ENCODE measurements at places on chromosomes 11 and 22.

DNA sequence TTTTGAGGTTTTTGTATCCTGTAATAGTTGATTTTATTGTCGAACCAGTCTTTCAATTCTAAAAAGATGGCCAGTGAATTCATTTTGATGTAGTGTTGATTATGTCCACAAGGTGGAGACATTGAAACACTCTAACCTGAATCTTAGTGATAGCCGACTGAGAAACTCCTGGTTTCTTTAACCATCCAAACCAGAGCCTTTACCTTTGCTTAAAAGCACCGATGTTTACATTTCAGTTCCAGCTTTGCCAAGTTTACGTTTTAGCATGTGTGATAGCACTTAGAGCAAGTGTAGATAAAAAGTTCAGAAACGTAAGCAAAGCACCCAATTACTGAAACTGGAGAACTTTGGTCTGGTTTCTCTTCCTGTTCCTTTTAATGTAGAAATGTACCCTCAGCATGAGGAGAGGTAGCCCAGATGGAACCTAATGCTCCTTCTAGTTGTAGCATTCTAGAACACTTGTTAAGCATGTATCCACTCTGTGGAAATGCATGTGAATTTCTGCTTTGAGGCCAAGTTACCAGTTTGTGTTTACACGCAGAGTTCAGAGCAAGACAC, 208.6 kb downstream of the DBX1 start:
- DNase-seq: no peak

DNA sequence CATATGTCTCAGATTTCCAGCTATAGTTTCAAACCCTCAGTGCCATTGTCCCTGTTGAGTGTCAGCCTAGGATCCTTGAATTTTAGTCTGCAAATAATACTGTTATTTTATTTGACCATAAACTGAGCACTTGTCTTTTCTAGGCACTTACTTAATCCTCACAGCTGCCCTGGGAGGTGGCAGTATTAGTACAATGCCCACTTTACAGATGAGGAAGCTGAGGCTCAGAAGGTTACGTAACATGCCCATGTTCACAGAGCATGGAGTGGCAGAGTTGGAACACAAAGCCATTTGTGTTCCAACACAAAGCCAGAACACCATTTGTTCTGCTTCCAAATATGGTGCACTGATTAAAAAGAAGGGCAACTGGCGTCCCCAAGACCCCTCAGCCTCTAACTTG, 38.2 kb upstream of the ALX4 start:
- no peak for DNase-seq

DNA sequence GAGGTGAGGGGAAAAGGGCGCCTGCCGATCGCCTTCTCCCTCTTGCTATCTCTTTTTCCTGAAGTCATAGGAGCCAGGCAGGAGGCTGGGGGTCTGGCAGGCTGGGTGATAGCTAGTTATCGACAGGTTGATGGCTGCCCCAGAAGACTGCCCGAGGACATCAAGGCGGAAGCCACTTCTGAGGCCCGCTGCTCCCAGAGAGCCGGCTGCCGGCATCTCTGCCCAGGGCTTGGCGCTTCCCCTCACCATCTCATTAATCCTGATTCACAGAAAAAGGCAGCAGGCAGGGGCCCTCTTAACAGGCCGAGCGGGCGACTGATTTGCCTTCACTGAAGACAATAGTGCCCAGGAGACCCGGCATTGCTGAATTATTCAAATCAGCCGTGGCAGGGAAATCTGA, 124.2 kb downstream of the MIAT start:
- DNase-seq: no peak

GRCh38 chr11:68370211-68371111, 58.1 kb downstream of the LRP5 start:
- DNase-seq: no peak

GRCh38 chr11:100575860-100576717, 111.0 kb upstream of the ARHGAP42 start:
- DNase-seq: no peak

DNA sequence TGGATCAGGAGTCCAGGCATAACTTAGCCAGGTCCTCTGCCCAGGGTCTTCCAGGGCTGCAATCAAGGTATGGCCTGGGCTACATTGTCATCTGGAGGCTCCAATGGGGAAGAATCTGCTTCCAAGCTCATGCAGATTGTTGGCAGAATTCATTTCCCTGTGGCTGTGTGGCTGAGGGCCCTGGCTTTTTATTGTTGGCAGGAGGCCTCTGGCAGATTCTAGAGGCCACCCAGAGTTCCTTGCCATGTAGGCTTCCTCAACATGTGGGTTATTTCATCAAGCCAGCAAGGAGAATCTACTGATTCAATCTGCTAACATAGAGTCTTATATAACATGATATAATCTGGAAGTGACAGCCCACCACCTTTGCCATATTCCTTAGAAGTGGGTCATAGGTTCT, 16.4 kb upstream of the EP300 start:
- no peak for DNase-seq

GRCh38 chr11:113884361-113884836, 9.0 kb upstream of the USP28 start:
- no peak for DNase-seq

DNA sequence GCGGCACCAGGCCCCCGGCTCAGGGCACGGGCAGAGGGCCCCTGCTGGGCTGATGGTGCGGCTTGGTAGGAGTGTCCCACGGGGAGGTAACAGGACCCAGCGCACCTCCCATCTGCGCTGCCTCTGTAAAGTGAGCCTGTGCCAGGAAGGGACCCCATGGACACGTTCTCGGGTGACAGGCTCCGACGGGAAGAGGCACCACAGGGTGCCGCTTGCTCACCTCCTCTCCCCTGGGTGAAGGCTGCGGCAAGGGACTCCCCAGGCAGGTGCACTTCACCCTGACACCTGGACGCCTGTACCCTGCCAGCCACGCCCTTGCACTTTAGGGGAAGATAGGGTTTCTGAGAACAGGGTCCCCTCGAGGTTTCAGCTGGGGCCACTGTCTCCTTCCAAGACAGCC, 48.1 kb downstream of the SHANK2 start:
- no peak for DNase-seq

- DNase-seq: no peak
Observed at GRCh38 chr22:42630901-42631602, 9.3 kb downstream of the ATP5MGL start.

DNA sequence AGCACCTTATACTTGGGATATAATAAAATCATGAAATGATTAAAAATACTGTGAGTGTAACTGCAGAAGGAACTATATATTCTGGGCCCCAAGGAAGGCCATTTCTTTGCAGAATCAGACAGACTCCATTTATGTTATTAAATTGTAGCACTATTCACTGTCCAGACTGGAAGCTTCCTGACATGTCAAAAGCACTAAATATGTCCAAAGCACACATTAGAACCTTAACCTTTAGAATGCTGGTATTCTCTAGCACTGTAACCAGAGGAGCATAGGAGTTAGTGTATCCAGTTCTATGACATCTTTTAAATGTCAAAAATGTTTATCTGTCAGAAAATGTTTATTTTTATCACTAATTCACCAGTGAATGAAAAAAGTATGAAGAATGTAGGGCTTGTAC, 246.9 kb downstream of the CADM1 start:
- no peak for DNase-seq

GRCh38 chr11:134150195-134150903, 73.4 kb downstream of the NCAPD3 start:
- no peak for DNase-seq

DNA sequence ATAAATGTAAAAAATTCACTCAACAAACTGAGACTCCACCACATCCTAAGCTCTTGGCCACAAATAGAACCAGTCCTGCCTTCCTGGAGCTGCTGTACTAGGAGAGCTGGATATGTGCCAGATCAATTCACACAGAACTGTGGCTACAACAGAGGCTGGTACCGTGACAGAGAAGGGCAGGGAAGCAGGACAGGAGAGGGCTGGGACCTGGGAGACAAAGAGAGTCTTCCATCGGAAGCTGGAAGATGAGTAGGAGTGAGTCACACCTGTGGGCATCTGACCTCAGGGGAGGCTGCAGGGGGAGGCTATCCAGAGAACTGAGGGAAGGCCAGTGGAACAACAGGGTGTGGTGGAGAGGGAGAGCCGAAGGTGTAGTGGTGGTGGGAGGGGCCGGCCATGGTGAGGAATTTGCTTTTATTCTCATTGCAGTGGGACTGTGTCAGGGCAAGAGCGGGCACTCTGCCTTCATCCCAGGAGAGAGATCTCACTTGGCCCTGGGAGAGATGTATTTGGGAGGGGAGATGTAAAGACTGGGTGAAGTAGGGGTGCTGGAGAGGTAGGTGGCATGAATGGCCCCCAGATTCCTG, 1.9 kb upstream of the LTBP3 start:
- no peak for DNase-seq

DNA sequence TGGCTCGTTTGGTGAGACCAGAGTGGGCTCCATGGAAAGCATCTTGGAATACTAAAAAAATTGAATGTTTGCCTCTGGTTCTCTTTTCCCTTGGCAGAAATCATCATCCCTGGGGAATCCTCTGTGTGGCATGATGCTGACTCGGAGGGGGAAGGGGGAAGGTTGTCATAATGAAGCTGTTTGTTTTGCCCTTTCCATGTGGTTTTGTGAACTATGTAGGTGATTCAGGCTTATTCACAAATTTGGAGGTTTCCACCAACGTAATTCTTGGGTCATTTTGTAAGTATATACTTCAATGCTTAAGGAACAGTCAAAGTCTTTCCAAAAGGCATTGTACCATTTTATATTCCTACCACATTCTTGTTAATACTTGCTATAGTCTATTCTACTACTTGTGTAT, 754.0 kb upstream of the FAT3 start:
- DNase-seq: no peak

- no peak for DNase-seq
Observed at GRCh38 chr11:70761094-70761907, 363.0 kb downstream of the CTTN start.

DNA sequence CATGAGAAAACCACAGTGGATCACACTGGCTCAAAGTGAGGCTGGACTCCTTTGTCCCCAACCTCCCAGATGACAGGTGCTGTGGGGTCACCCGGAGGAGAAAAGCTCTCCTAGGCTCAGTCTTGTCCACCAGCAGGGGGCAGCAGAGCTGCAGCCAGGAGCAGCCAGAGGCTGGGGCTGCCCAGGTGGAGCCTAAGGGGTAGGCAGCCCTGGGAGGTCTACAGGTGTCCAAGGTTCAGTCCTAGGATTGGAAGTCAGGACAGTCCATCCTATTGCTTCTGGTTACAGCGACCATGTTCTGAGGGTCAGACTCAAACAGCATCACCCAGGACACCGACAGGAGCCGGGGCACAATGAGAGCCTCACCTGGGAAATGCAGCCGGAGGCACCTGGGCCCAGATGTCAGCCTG, 77.6 kb upstream of the IGLL5 start:
- DNase-seq: peak; percentile 62

DNA sequence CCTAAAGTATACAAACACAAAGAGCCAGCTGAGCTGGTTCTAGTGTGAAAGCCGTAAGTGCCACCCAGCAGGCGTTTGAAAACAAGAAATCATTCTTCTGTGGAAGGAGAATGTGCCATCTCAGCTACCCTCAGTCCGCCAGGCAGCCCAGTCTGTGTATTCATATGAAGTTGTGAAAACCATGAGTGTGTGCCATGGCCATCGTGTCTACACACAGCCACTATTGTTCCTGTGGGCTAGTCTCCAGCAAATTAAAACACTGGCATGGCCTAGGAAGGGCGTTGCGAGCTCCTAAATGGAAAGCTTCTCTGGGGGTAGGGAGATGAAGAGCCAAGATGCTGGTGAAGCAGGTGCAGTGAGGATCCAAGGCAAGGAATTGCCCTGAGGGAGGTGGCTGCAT, 51.5 kb upstream of the HORMAD2 start:
- no peak for DNase-seq

DNA sequence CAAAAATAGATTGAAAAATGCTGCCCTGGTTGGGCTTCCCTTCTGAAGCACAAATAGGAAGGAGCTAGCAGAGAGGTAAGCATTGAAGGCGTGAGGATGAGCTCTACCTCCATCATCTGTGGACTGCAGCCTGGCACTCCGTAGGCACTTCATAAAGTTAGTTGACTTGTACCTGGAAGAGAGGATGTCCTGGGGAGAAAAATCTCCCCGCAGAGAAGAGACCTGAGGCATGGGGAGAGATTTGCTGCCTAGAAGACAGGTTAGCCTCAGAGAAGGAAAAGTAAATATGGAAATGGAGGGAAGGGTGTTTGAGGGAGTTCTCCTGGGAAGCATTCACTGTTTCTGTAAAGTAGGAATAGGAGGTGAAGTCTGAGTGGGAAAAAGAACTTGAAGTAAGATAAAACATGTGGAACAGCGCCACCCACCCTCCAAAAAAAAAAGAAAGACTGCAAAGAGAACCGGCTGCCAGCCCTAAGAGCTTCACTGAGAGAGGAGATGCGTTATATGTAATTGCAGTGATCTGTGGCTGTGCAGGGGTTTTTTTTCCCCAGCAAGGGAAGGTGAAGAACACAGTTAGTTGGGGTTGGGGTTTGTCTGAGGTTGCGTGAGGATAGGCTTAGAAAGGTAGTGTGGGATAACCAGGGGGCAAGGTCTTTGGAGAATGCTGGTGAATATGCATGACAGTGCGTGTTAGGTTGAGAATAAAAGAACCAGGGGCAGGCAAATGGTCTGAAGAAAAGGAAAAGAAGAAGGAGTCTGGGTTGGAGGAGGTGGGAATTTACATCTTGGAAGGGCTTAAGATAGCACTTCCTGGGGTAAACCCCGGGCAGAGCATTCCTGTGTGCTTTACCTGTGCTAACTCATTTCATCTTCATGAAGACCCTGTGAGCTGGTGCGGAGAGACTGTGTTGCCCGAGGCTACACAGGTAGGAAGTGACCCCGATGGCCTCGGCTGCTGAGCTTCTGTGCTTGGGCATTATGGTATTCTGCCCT, 16.0 kb downstream of the TNRC6B start:
- DNase-seq: no peak

GRCh38 chr11:11076879-11077278, 219.0 kb upstream of the ZBED5 start:
- no peak for DNase-seq

Measured in activated T-cell treated with anti-CD3 and anti-CD28 coated beads for 1 hour (primary cell).